Inflammatory macrophage treated with lipopolysaccharide for 4 hours (primary cell): ENCODE measurements at places on chromosomes 7 and 10.
A peak's percentile ranks its signal among the peaks of the same experiment; 100 is the strongest.

- peak; percentile 56 for DNase-seq
These were observed 287.2 kb upstream of the MKLN1 start for GRCh38 chr7:131040467-131040932.

DNA sequence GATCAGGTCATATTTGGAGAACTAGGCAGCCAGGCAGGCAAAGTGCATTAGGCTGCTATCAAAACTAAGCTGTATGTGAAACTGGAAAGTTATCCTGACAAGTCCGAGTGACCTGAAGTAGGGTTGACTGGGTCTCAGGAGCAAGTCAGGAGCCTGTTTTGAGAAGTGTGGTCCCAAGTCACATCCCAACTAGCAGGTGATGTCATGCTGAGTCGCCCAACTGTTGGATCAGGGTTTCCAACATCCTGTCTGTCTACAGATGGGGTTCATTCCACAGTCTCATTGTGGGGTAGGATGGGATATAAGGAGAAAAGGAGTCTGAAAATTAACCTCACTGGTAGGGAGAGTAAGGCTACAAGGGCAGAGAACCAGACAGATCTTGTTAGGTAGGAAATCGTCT, 27.0 kb downstream of the SLC26A4 start:
- no peak for DNase-seq

DNA sequence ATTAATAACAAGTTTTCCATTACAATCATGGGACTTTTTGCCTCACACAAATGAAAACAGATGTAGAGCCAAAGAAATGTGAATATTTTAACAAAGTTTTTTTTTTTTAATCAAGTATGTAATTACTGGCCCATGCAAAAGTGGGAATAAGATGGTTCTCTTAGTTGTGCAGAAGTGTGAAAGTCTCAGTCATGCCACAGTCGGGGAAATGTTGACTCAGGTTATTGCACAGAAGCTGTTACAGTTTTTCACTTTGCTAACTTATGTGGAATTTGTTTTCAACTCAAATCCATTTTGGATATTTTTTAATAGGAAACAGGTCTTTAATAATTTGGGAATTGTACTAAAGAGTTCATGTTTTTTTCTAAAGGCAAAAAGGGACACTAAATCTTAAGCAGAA, 44.0 kb upstream of the CAV2 start:
- DNase-seq, result no peak

GRCh38 chr10:49426490-49427360, 30.8 kb upstream of the DRGX start:
- DNase-seq, result no peak

- DNase-seq, result no peak
These were observed 117.6 kb downstream of the TCERG1L start for GRCh38 chr10:131193923-131194322.

GRCh38 chr7:35355911-35356310, 102.0 kb upstream of the TBX20 start:
- no peak for DNase-seq

GRCh38 chr7:33196221-33196620, 66.9 kb downstream of the BBS9 start:
- no peak for DNase-seq

DNA sequence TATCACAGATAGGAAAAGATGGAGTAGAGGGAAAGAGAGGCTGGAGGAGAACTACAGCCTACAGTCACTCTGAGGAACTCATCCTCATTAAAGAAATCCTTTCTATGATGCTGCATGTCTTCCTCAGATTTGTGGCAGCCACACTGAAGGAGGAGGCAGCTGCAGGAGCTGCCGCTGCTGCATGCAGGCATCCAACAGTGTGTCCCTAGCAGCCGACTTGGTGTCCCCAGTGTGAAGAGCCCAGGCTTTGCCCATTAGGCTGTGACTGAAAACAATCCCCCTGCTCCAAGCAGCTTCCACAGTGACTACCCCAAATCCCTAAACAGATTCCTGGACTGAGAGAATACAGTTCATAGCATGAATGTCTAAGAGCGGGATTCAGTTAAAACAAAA, 23.1 kb downstream of the SKIDA1 start:
- DNase-seq, result no peak
